ENCODE measurements at places on chromosomes 16 and 17.

GRCh38 chr16:75250809-75251279 lies 580 bp downstream of the BCAR1 start:
- peak overlapping the region; percentile 67 for H3K4me3 ChIP-seq
- peaks cover 58% of the 10 kb centered on the region for H3K4me1 ChIP-seq
- no peaks in the 10 kb centered on the region for H3K27me3 ChIP-seq
- H3K27ac ChIP-seq: peak overlapping the region; percentile 91
- peak; percentile 54 for DNase-seq
- no peaks in the 10 kb centered on the region for H3K36me3 ChIP-seq

GRCh38 chr16:73683804-73684203 lies 612.8 kb upstream of the PSMD7 start:
- no peaks in the 10 kb centered on the region for H3K4me1 ChIP-seq
- DNase-seq: no peak
- no peak overlapping the region for H3K4me3 ChIP-seq
- H3K27me3 ChIP-seq: no peaks in the 10 kb centered on the region

GRCh38 chr17:70184770-70185169 lies 15.4 kb downstream of the KCNJ2 start:
- H3K27me3 ChIP-seq: peaks cover 29% of the 10 kb centered on the region
- no peaks in the 10 kb centered on the region for H3K36me3 ChIP-seq
- H3K27ac ChIP-seq: no peak overlapping the region
- DNase-seq: no peak
- H3K4me3 ChIP-seq: no peak overlapping the region

DNA sequence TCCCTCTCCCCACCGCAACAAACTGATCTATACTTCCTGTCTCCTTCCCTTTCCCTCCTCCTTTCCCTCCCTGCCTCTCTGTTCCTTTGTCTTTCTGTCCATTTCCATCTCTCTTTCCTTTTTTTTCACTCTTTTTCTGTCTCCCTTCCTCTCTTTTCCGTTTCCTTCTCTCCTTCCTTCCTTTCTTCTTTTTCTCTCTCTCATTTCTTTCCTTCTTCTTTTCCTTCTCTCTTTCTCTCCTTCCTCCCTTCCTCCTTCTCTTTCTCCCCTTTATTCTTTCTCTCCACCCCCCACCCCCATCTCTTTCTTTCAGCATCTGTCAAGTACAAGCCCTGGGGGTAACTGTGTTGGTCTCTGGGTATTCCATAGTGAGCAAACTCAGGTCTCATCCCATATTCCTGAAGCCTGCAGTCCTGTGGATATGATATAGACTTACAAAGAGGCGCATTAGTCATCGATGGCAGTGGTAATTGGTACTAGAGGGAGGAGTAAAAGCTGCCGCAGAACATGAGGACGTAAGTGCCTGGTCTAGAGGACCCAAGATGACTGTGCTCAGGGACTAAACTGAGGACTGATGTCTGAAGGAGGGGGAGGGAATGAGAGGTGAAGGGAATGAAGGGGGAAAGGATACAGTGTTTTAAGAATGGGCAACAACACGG lies 50.4 kb downstream of the VAT1L start:
- H3K36me3 ChIP-seq: no peaks in the 10 kb centered on the region
- H3K4me3 ChIP-seq: no peak overlapping the region
- no peak overlapping the region for H3K27ac ChIP-seq
- H3K27me3 ChIP-seq: no peaks in the 10 kb centered on the region

DNA sequence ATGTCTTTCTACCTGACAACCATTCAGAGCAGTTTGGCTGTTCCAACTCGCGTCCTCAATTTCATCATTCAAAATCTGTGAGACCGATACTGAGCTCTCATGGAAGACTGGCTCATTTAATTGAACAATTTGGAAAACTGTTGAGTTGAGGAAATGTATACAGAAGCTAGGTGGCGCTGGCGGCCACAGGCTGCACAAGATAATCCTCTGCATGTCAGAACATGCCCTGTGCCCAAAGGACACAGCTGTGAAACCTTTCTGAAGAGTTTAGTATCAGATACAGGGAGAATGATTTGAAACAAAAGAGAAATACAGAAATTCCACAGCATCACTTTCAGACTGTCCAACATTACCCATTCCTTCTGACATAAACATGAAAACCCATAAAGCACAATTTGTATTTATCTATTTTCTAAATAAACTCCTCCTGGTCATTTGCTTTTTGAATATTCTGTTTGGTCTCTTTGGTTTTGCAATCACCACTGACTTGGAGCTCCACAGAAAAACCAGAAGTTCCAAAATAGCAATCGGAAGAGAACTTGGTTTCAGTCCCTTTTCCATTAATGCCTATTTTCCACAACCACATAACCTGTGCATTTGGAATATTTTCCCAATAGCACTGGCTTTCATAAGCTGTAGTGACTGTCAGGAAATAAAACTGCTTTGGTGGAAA lies 192.8 kb downstream of the MAP2K6 start:
- peaks cover 6% of the 10 kb centered on the region for H3K4me1 ChIP-seq
- H3K27ac ChIP-seq: peak overlapping the region; percentile 14
- no peaks in the 10 kb centered on the region for H3K27me3 ChIP-seq
- no peak overlapping the region for H3K4me3 ChIP-seq

DNA sequence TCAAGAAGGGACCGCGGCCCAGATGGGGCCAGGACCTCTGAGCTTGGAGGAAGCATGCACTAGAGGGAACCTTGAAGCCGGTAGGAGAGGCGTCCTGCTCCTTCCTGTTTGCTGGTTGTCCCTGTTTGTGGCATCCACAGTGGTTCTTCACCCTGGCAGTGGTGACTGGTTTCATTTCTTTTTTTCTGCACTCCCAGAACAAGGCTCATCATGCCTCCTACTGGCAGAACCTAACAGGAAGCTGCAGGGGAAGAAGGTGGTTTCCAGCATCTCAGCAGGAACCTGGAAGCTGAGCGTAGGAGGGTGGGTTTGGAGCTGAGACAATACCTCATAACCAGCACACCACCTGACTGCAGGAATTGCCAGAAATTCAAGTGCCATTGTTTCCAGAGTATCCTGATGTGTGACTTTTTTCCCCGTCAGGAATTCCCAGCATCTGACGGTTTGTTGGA lies 5.8 kb downstream of the TMEM231 start:
- H3K4me1 ChIP-seq: peaks cover 5% of the 10 kb centered on the region
- H3K27me3 ChIP-seq: no peaks in the 10 kb centered on the region
- no peak overlapping the region for H3K27ac ChIP-seq
- no peaks in the 10 kb centered on the region for H3K36me3 ChIP-seq
- H3K4me3 ChIP-seq: no peak overlapping the region

DNA sequence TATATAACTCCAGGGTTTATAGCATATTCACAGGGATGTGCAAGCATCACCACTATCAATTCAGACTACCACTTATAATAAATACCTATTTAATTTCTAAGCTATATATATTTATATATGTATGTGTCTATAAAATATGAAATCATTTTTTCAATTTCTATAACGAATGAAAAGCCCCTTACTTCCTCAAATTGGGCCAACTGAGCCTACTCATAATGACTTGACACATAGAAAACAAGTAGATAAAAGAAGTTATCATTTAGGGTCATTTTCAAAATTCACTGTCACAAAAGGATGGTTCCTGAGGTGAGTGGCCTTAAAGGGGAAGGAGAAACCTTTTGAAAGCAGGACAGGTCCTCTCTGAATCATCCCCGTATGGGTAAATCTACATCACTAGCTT lies 114.1 kb downstream of the ADCY9 start:
- no peaks in the 10 kb centered on the region for H3K36me3 ChIP-seq
- no peak overlapping the region for H3K27ac ChIP-seq
- peaks cover 5% of the 10 kb centered on the region for H3K4me1 ChIP-seq

GRCh38 chr16:58118801-58119508 lies 10.2 kb downstream of the CFAP20 start:
- peak; percentile 33 for DNase-seq
- H3K27ac ChIP-seq: peak overlapping the region; percentile 80
- peaks cover 26% of the 10 kb centered on the region for H3K36me3 ChIP-seq

DNA sequence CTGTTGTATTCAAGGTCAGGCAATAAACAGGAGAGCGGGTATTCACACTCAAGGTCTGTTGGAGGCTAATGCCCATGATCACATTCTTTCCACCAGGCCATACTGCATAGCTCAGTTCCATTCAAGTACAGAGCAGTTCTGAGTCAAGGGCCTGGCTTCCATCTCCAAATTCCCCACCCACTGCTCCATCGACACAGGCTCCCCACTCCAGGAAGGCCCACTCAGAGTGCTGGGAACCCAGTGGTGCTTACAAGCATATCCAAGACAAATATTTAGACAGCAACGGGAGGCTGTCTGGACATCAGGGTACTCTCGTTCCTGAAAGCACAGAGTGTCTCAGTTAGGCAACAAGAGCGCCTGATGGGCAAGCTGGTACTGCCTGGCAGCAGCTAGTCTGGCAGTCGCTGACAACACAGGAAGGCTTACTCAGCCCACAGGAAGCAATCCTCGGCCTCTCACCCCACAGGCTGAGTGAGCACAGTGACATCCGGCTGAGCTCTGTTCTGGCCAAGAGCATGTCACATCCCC lies 40.9 kb downstream of the RFFL start:
- H3K4me3 ChIP-seq: no peak overlapping the region
- H3K4me1 ChIP-seq: peaks cover 15% of the 10 kb centered on the region
- H3K27me3 ChIP-seq: no peaks in the 10 kb centered on the region
- DNase-seq: peak; percentile 84

DNA sequence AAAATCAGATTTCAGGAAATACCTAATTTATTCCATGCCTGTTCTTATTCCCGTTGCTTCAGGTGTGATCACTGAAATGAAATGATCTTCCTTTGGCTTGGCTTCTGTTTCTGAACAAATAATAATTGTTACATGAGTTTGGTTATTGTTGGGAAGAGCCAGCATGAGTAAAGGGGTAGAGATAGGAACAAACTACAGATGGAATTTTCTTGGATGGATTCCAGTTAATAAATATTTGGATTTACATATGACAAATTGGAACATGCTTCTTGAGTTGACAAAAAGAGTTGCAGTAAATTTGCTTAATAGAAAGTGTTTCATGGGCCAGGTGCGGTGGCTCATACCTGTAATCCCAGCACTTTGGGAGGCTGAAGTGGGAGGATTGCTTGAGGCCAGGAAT lies 28.2 kb downstream of the TAC4 start:
- peaks cover 20% of the 10 kb centered on the region for H3K4me1 ChIP-seq
- H3K4me3 ChIP-seq: no peak overlapping the region
- DNase-seq: no peak
- H3K36me3 ChIP-seq: peaks cover 70% of the 10 kb centered on the region
- H3K27ac ChIP-seq: no peak overlapping the region
- no peaks in the 10 kb centered on the region for H3K27me3 ChIP-seq

DNA sequence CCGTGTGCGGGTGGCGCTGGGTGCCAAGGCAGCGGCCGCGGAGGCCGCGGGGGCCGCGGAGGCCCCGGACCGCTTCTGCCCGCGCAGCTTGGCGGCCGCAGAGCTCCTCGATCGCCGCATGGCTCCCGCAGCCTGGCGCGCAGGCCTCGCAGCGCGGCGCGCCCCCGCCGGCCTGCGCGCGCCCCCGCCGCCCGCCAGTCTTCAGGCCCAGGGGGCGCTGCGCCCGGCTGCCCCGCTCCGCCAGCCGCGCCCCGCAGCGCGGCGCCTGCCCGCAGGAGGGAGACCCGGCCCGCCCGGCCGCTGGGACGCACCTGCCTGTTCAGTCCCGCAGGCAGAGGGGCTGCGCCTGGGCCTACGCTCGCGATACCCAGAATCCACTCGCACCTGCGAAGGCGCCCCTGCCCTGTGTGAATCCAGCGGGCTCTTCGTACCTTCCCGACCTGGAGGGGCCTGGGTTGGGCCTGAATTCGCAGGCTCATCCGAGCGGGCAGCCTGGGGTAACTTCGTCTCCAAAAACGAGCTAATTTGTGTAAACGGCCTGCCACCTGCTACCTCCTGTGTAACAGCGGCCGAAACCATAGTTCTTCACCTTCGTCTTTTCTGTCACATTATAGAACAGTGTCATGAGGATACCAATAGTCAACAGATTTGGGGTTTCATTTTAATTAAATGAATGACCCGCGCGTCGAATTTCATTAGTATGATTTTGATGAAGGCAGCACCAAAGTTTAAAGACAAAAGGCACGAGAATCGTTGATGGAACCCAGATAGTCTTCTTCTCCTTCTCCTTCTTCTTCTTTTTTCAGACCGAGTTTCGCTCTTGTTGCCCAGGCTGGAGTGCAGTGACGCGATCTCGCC lies at the start of gene CENPV:
TSS of gene CENPV (minus strand) at position 153 of the 858 bp plus-strand sequence. CDS start at position 120, 33 bp downstream.
- H3K36me3 ChIP-seq: peaks cover 4% of the 10 kb centered on the region
- DNase-seq: peak; percentile 72
- H3K27ac ChIP-seq: peak within 1 kb of the TSS; percentile 57
- H3K27me3 ChIP-seq: no peaks in the 10 kb centered on the region
- peaks cover 3% of the 10 kb centered on the region for H3K4me1 ChIP-seq

DNA sequence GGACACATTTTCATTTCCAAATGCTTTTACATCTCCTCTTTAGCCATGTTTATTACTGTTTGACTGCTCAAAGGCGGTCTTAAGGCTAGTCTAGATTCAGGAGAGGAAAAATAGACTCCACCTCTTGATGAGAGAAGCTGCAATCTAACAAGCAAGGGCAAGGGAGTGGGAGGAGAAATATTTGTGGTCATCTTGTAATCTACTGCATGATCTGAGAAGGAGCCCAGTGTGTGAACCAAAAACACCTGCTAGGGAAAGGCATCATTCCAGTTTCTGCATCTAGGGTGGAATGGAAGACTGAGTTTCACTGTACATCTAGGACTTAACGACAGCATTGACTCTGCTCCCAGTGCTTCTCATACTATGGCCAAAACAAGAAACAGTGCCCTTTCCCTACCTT lies 232.2 kb upstream of the HS3ST3A1 start:
- no peaks in the 10 kb centered on the region for H3K36me3 ChIP-seq
- H3K27me3 ChIP-seq: no peaks in the 10 kb centered on the region
- H3K4me3 ChIP-seq: no peak overlapping the region
- DNase-seq: no peak

DNA sequence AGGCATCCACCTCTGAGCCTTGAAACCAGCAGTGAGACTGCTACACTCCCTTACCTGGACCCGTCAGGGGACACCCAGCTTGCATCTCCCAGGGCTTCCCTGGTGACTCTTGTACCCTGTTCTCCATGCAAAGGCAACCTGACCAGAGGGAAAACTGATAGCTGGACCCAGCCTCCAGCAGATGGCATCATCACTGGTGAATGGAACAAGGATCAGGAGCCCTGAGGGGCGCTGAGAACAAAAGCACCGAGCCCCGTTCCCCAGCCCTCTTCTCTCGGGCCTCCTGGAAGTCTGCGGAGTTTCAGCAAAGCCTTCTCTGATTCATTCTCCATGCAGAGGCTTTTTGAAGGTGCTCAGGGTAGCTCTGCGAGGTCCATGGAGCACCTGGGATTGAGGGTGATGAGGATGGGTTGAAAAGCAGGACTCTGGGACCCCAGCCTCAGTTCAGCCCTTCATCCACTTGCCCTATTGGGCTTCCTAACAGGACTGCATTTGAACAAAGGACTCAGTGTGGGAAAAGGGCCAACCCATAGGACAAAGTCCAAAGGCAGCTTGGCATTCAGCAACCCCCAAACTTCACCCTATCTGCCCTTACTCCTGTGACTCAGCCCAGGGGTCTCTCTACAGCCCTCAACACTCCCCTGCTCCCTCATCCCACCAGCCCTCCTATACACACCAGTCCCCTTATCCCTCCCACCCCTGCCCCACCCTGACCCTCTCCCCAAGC lies 45.0 kb upstream of the LHX1 start:
- H3K4me3 ChIP-seq: no peak overlapping the region
- H3K36me3 ChIP-seq: no peaks in the 10 kb centered on the region
- no peak overlapping the region for H3K27ac ChIP-seq
- no peak for DNase-seq
- H3K4me1 ChIP-seq: peaks cover 11% of the 10 kb centered on the region
- H3K27me3 ChIP-seq: peaks cover 7% of the 10 kb centered on the region
